NCI-H2107 (cell line): ENCODE measurements at places on chromosomes 12 and 14.

GRCh38 chr12:21459474-21459873 lies 22.0 kb downstream of the PYROXD1 start:
- DNase-seq = no peak

GRCh38 chr14:50667996-50668825 lies at the start of gene SAV1:
TSS of gene SAV1 (minus strand) at chr14:50668306. CDS start at chr14:50667967, 339 bp downstream.
- DNase-seq = peak; percentile 75

GRCh38 chr14:95507701-95508103 lies 8.7 kb downstream of the SYNE3 start:
- no peak for DNase-seq

GRCh38 chr12:70553391-70553859 lies 83.8 kb downstream of the PTPRB start:
- DNase-seq = no peak

- no peak for DNase-seq
Measured at GRCh38 chr14:68981139-68981538, 2.0 kb upstream of the ACTN1 start.

DNA sequence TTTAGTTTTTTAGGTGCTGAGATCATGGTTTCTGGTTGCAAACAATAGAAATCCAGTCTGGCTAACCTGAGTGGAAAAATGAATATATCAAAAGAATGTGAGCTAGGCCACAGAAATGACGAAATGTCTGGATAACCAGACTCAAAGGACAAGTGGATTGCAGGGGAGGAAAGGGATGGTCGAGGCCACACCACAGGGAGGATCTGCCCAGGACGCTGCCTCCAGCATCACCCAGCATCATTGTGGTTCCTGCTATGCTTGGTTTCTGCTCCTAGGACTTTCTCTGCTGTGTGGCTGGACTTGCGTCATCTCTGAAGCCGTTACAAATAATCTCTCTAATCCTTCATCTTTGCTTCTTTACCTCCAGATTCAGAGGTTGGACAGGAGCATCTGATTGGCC lies 80.4 kb downstream of the TTC8 start:
- DNase-seq = no peak

DNA sequence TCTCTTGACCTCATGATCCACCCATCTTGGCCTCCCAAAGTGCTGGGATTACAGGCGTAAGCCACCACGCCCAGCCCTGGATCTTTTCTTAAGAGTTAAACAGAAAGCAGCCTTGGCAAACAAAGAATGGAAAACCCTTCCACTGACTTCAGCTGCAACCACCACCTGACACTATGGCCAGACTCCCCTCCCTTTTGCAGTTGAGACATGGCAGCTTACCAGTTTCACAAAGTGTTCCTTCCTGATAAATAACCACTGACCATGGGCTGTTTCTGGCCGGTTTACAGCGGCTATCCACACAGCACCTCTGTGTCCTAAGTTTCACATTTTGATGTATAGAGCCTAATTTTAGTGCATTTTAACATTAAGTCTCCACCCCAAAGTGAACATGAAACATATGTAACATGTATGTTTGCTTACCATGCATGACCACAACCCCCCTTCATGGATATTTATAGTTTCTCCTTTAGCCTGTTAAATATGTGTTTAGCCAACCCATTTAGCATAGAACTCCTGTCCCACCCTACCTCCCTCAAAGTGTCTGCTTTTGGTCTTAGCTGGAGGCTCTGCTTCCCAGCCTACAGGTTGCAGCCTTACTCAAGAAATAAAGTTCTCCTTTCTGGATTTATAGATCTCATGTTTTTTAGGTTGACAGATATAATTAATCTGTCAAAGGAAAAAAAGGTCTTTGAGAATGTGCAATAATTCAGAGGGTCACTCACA lies 32.7 kb upstream of the RAB21 start:
- no peak for DNase-seq

DNA sequence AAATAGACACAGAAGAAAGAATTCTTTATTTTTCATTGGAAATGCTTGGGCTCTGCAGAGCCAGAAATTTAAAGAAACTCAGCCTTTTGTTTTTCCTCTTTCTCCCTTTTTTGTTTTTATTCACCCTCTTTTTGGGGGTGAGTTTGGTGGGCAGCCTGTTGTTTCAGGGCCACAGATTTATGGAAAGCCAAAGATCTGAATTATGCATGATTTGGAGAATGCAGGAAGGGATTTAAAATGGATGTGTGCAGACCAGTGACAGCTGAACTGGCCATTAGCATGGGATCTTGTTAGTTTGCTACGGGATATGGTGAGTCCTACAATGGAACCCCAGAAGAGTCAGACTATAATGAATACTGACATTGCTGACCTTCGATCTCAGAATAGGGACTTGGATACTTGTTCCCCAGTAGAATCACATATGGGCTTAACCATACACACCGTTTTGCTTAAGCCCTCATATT lies 7.7 kb upstream of the ATXN2 start:
- no peak for DNase-seq

GRCh38 chr14:77406086-77406485 lies 17.2 kb downstream of the NOXRED1 start:
- no peak for DNase-seq

DNA sequence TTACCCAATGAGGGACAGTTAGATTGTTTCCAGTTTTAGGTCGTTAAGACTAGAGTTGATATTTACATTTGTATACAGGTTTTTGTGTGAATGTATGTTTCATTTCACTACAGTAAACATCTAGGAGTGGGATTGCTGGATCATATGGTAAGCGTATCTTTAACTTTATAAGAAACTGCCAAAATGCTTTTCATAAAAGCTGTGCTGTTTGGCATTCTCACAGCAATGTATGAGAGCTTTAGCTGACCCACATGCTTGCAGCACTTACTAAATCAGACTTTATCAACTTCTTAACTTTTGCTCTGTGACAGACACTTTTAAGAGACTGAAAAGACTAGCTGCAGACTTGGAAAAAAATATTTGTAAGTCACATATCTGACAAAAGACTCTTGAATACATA lies 262.5 kb upstream of the PELI2 start:
- DNase-seq = no peak

GRCh38 chr14:99745307-99745951 lies 47.8 kb upstream of the EML1 start:
- no peak for DNase-seq

GRCh38 chr12:117039891-117040309 lies 59.3 kb downstream of the TESC start:
- DNase-seq = no peak

DNA sequence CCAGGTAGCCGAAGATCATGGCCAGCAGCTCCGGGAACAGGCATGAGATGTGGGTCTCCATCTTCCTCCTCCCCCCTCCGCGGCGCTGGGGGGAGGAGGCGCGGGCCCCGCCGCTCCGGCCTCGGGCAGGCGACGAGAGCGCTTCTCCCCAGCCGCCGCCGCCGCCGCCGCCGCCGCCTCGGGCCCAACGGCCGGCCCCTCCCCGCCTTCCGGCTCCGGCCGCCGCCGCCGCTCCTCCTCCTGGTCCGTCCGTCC lies 448 bp downstream of the FBXL14 start:
- no peak for DNase-seq

- no peak for DNase-seq
Measured at GRCh38 chr14:101404426-101405170, 156.7 kb upstream of the DIO3 start.

DNA sequence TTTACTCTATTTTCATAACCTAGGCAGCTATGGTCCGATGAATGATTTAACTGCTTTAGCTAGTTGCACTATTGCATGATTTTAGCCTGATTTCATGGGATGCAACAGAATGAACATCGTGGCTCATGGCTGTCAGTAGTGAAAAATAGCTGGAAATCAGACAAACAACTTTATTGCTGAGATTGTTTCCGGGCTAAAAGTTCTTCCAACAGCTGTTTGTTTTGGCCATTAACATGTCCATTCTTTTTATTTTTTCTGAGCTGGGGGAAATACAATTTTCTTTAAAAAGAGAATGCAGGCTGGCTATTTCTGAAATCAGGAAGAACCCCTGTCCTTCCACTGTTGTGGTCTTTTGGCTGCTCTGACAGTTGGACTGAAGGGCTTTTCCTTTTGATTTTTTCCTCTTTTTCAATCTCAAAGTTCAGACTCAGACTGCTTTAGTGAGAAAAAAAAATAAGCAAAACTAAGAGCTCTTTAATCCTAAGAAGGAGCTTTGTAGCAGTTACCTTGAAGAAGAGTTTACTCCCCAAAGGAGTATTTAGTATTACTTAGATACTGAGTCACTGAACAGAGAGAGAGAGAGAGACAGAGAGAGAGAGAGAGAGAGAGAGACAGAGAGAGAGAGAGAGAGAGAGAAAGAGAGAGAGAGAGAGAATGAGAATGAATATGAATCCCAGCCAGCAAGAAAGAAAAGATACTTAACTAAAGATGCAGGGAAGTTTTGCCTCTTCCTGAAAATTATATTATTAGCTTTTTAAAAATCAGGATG lies at the start of gene NAV3:
Gene NAV3, plus strand, starts transcription at position 312 of the 769 bp plus-strand sequence. CDS start 568 bp downstream, outside the sequence.
- no peak for DNase-seq

GRCh38 chr14:39733741-39734140 lies 301.5 kb upstream of the FBXO33 start:
- no peak for DNase-seq

- no peak for DNase-seq
Measured at GRCh38 chr14:55336162-55336561, 64.9 kb downstream of the FBXO34 start.

GRCh38 chr12:86852451-86852850 lies 596.3 kb upstream of the MGAT4C start:
- DNase-seq = no peak
